ENCODE measurements at places on chromosomes 11 and 22.

- peak; percentile 60 for DNase-seq
These were observed 517 bp downstream of the HIRA start for GRCh38 chr22:19430890-19431541.

GRCh38 chr11:57395905-57396623 is 5.6 kb upstream of the PRG2 start:
- no peak for DNase-seq

GRCh38 chr11:94602430-94603372 is 35.5 kb downstream of the PIWIL4 start:
- no peak for DNase-seq

GRCh38 chr11:79963856-79964645 is 523.2 kb upstream of the TENM4 start:
- no peak for DNase-seq

DNA sequence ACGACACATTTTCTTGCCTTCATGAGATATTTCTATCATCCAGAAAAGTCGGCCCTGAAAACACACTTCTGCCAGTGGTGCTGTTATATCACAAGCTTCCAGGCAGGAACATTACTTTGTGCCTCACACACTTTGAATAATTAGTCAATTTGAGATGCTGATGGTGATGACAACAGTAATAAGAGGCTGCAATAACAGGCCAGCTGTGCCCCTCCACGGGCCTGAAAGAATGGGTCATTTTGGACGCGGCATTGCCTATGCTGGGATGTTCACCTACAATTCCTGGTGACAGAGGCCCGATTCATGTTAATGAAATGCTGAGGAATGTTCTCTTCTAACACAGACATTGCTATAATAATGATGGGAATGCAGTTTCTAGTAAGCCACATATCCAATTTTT is 463.8 kb upstream of the KIRREL3 start:
- no peak for DNase-seq

- no peak for DNase-seq
These were observed 255.2 kb upstream of the ZC3H12C start for GRCh38 chr11:109838026-109838425.

DNA sequence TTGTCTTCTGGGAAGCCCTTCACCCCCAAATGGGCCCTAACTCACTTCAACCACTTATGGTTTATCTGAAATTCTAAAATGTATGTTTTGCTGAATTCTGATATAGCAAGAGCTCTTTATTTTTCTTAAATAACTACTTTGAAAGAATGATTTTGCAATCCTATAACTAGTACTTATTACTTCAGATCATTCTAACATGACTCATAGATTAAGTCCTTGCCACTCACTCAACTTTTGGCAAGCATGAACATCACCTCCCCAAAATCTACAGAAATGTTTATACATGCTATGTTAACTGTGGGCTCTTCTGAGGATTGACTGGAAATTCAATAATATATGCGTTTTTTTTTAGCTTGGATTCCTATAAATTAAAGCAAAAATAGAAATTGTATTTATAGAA is 367.4 kb upstream of the FAT3 start:
- no peak for DNase-seq

- no peak for DNase-seq
These were observed 802 bp upstream of the PIM3 start for GRCh38 chr22:49959782-49960158.

- DNase-seq = no peak
These were observed 31.7 kb downstream of the KIRREL3 start for GRCh38 chr11:126968915-126969314.

DNA sequence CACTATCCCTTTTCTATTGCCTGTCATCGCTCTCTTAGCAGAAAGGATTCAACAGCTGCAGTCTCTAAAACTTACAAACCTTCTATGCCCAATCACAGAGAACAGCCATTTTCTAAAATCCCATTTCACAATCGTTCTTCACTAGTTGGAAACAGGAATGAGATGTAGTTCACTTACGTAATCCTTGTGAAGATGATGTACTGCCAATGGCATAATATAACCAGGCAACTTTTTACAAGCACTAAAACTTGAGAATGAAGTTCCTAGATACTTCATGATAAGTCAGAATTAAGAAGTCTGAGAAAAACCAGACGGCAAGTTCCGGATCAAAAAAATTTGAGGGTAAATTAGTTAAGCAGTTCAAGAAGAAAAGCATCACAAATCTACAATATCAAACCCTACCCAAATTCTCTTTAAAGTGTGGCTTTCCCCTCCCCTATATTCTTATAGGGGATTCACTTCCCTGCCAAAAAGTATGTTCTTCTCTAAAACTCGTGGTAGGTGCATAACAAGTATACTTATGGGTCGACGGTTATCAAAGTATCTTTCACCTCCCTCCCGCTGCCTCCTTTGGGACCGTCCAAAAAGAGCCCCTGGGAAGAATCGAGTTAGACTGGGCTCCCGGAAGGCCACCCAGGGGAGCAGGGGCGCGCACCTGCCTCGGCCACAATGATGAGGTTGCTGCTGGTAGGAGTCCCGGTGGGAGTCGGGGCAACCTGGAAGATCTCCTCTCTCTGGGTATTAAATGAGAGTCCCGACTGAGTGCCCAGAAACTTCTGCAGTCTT is 666 bp downstream of the MSANTD4 start:
- DNase-seq = no peak

DNA sequence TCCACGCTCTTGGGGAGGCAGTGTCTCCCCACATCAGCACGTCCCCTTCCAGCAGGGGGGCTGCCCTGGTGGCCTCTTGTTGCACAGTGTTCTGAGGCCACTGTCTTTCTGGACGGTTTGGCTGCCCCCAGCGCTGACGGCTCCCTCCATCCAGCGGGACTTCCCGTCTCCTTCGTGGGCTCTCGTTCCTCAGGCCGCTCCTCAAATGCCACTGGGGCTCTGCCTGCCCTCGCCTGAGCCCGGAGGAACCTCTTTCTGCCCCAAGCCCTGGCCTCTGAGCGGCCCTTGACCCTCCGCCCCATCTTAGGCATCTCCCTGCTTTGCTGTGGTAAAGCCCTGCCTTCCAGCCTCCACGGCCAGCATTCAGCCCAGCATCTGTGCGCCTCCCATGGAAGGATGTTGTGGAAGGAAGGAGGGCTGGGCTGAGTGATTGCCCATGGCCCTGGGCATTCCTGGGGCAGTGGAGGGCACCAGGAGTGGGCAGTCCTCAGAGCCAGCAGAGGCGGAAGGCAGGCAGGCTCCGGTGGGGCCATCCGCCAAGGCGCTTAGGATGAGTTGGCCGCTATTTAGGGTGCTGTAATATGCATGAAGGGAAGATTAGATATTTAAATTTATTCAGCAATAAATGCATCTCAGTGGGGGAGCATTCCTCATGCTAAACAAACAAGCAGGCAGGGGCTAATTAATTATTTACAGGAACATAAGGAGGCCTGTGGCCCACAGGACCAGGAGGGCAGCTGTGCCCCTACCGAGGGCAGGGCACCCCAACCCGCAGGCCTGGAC is 17.8 kb downstream of the OTUB1 start:
- no peak for DNase-seq

DNA sequence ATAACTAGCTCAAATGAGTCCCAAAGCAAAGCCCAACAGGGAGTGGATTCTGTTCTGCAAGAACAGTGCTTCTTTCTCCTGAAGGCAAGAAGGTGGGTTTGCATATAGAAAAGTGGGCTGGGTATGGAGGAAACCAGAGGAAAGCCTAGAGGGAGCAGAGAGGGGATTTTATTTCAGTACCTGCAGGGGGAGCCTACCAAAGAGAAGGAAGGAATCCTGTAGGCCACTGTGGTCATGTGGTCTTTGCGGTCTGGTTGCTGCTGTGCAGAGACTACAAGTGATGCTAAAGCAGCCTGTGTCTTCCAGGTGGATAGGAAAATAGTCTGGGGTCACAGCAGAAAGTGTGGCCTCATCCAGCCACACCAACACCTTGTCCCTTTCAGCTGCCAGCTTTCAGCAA is 33.2 kb upstream of the ZBTB16 start:
- no peak for DNase-seq

DNA sequence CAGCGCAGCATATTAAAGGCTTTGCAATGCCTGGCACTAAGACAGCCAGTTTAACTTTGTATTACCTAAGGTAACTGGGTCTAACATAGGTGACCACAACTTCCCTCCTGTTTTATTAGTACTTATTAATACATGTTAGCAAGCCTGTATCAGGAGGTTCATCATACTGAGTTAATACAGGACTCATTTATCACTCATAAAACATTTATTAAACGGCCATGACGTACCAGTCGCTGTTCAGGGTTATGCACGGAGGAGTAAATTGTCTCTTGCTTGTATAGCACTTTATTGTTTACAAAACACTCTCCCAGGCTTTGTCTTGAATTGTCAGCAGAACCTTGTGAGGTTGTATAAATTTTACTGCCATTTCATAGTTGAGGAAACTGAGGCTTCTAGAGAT is 55.7 kb downstream of the TEAD1 start:
- no peak for DNase-seq

GRCh38 chr11:102453302-102453695 is 734 bp upstream of the TMEM123 start:
- DNase-seq = peak; percentile 32

GRCh38 chr22:34917239-34917638 is 148.7 kb upstream of the ISX start:
- no peak for DNase-seq

- DNase-seq = no peak
These were observed 157.2 kb upstream of the B3GAT1 start for GRCh38 chr11:134569195-134569594.

GRCh38 chr11:66844496-66845142 is 1.4 kb downstream of the RCE1 start:
- DNase-seq = no peak

DNA sequence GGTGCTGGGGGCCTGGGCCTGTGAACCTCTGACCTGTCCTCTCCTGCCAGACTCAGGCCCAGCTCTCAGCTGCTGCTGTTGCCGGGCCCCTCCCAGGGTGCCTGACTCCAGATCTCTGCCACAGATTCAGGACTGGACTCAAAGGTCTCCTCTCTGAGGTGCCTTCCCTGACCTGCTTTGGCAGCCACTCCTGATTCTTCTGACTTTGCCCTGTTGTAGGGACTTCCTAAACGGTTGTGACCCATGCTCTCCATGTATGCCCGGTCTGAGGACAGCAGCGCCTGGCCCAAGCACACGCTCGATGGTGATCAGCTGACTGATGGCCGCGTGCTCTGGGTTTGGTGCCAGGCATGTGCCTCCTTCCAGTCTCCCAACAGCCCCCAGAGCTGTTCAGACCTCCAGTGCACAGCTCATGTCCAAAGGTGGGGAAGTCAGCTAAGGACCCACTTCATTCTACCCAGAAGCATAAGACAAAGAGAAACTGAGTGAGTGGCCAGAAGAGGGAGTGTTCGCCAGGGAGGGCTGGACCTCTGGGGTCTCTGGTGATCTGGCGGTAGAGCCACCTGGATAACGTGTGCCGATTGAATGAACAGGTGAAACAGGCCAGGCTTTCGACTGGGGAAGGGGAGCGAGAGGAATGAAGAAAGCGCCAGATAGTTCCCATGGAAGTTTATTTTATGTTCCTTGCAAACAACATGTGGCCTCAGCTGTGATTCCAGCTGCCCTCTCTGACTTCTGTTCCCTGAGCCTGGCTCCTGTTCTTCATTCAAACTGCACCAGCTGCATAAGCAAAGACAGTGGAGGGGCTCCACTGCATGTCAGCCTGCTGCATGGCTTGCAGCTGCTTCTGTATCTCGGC is 8.1 kb upstream of the TOP3B start:
- DNase-seq = no peak

- DNase-seq = no peak
These were observed 25.1 kb downstream of the NPAT start for GRCh38 chr11:108197351-108197750.
